ENCODE measurements at places on chromosomes 16 and 17.
A peak's percentile ranks its signal among the peaks of the same experiment; 100 is the strongest.

- DNase-seq: no peak
Measured at GRCh38 chr17:40956401-40957254, 10.1 kb downstream of the KRT39 start.

- no peak for DNase-seq
Measured at GRCh38 chr17:80640366-80641084, 95.9 kb downstream of the RPTOR start.

DNA sequence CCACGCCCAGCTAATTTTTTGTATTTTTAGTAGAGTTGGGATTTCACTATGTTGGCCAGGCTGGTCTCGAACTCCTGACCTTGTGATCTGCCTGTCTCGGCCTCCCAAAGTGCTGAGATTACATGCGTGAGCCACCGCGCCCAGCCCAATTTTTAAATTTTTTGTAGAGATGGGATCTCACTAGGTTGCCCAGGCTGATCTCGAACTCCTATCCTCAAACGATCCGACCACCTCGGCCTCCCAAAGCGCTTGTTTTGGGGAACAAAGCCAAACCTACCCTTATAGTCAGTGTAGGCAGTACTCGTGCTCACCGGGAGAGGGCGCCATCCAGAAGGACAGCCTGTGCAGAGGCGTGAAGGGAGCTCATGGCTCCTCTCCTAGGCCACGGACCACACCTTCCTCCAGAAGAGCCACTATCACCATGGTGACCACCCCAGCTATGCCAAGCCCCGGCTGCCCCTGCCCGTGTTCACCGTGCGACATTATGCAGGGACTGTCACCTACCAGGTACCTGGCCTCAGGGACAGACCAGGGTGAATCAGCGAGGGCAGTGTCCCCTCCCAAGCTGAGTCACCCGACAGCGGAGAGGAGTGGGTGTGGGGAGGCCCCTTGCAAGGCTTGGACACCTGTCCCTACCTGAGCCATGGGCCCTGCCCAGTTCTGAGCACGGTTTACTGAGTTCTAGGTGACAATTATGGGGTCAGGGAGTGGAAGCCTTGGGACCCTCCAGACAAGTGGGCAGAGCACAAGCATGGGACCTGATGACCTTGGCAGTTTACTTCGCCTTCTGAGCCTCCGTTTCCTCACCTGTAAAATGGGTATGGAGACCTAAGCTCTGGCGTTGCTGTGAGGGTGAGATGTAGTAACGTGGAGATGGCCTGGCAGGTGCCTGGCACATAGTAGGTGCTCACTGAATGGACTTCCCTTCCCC, 13.7 kb downstream of the MYO15B start:
- peak; percentile 78 for DNase-seq

DNA sequence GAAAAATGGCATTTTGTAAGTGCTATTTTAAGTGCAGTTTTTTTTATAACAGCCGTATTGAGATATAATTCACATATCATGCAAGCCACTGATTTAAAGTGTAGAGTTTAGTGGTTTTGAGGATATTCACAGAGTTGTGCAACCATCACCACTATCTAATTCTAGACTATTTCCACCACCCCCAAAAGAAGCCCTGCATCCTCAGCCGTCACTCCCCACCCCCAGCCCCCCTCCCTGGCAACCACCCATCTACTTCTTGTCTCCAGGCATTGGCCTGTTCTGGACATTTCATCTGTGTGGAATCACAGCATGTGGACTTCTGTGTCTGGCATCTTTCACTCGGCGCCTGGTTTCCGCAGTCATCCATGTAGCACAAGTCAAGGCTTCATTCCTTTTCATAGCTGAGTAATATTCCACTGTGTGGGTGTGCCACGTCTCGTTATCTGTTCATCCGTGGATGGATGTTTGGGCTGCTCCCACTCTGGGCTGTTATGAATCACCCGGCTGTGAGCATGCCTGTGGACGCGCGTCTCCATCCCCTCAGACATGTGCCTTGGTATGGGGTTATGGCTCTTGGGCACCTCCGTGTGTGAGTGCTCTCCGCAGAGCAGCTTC, 138.4 kb upstream of the CIBAR2 start:
- DNase-seq: no peak

DNA sequence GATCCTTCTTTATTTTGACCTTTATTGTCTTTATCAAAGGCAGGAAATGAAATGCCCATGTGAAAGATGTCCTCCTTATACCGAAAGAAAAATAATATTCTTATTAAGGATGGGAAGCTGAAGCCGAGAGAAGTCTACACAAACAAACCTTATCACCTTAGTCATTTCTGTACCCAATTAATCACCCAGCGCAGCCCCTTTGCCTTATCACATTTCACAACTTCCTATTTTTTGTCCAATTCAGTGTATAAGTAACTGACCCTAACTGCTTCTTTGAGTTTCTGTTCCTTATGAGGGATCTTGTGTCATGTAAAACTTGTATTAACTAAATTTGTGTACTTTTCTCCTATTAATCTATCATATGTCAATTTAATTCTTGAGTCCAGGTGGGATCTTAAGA, 16.4 kb upstream of the CCL23 start:
- DNase-seq: no peak

DNA sequence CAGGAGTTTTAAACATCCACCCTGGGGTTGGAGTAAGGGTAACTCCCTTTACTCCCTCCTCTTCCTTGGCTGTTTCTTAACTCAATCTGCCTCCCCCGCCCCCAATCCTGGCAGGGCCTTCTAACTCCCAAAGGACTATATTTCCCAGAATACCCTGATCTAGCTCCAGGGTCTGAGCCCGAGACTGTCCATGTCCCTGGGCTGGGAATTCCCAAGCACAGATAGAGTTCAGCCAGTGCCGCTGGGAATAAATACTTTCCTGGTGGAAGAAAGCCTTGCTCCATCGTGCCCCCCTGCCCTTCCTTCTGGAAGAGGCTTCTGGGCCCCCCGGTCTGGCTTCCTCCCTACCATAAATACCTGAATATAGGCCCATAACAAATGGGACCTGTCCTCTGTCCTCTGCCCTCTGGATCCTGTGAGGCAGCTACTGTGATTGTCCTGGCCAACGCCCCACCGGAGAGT, 10.2 kb downstream of the BAHCC1 start:
- no peak for DNase-seq

DNA sequence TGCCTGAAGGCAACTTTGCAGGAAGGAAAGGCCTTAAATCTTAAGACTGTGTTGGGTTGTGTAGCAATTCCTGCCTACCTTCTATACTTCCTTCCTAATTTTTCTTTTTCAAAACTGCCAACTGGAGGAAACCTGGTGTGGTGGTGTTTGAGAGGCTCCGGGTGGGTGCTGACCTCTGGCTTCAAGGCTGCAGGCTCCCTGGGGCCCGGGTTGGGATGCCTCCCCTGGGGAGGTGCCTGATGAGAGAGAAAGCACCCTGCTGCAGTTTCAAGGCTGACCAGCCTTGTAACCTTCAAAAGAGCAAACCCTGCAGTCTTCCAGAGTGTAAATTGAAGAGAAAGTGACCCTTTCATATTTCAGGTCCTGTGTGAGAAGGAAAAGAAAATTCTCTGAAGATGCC, 55.9 kb downstream of the MSI2 start:
- no peak for DNase-seq

GRCh38 chr16:66376577-66377305, 10.2 kb downstream of the CDH5 start:
- DNase-seq: no peak

DNA sequence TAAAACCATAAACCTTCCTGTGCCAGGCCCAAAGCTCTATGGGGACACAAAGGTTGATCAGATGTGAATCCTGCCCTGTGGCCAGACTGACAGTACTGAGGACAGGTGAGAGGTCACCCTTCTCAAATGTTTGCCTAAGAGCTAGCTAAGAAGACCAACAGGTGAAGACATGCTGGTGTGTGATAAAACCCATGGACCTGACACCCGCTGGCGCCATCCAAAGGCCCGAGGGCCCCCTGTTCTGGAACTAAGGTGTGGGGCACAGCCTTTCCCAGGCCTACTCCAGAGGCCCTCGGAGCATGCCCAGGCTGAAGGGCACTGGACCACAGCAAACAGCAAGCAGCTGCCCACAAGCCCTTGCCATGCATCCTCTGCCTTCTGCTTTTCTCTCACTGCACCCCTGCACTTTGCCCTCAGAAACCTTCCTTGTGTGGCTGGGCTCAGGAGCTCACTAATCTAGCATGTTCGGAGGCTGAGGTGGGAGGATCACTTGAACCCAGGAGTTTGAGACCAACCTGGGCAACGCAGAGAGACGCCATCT, 5.2 kb upstream of the CDK3 start:
- no peak for DNase-seq

- DNase-seq: no peak
Measured at GRCh38 chr16:30064729-30065101, 845 bp upstream of the ALDOA start.

DNA sequence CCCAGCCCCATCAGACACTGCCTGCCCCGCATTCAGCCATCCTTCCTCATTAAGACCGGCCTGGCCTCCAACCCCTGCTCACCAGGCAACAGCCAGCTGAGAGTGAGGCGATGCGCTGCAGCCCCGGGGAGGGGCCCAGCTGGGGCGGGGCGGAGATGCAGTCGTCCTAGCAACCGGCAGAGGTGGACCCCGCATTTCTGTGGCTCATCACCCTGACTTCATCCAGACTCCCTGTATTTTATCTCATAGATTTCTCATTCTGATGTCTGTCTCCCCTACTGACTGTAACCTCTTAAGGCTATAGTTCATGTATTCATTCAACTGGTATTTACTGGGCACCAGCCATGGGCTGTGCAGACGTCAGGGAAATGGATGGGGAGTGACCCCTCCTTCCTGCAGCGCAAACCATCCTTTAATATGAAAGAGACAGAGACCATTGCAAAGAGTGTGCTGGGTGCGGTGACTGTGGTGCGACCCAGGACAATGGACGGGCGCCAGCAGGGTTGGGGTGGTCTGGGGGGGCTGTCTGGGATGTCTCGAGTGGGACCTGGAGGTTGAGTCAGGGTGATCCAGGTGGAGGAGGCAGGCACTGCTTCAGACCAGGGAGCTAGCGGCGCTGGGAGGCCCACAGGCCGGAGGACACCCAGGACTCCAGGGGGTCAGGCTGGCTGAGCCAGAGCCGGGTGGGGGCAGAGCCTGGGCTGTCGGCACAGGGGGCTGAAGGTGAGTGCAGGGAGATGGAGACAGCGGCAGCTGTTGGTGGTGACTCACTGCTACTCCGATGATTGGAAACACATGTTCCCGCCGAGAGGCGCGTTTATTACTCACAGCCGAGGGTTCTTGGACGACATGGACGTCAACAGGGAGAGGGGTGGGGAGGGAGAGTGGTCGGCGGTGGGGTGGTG, 10.5 kb upstream of the TIMP2 start:
- DNase-seq: no peak

DNA sequence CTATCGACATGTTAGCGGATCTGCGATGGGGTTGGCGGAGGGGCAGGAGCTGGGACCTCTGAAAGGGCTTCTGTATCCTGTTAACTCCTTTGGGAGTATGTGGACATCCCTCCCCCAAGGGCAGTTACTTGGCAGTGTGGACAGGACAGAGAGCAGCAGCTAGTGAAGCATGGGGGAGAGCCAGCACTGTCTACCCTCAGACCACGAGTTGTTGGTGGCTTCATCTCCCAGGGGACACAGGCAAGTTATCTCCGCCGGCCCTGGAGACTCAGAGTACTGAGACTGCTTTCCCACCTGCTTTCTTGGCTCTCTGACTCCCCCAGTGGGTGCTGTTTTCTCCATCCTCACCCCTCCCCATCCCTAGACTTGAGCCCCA, 5.3 kb upstream of the GFAP start:
- no peak for DNase-seq

GRCh38 chr17:32998887-32999228, 7.2 kb downstream of the SPACA3 start:
- DNase-seq: no peak

DNA sequence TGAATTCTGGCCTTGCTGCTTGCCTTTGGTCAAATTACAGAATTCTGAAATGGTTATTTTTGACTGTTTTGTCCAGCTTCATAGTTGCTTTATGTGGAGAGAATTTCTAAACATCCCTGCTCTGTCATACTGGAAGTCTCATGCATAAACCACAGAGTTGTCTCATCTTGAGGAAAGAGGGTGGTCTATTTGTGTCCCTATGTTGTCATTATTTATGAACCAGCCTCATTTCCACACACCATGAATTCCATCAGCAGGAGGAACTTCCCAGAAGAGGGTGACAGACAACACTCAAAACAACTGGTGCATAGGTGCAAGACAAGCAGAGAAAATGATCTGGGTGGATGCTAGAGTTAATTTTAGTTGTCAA, 525.8 kb upstream of the GOT2 start:
- DNase-seq: no peak

GRCh38 chr17:68453991-68454665, 3.2 kb downstream of the WIPI1 start:
- no peak for DNase-seq
